ENCODE measurements at places on chromosomes 1 and 21.

- DNase-seq: no peak
Observed at GRCh38 chr1:100882698-100883097, 11.9 kb downstream of the EXTL2 start.

- DNase-seq: no peak
Observed at GRCh38 chr1:39452540-39452939, 38.9 kb upstream of the BMP8A start.

DNA sequence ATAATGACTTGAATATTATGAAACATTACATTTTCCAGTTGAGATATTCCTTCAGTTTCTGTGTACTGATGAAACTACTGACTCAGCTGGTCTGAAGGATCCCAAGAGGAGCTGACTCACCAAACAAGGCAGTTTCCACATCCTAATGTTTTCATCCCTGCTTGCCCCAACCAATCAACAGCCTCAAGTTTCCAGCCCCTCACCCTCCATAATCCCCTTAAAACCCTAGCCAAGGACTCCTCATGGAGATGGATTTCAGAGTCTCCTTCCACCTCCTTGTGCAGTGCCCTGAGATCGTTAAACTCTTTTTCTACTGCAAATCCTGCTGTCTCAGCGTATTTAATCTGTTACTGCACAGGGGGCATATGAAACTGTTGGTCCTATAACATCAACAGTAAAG, 83.1 kb upstream of the HAO2 start:
- DNase-seq: no peak

GRCh38 chr1:72601035-72601674, 318.8 kb upstream of the NEGR1 start:
- no peak for DNase-seq

DNA sequence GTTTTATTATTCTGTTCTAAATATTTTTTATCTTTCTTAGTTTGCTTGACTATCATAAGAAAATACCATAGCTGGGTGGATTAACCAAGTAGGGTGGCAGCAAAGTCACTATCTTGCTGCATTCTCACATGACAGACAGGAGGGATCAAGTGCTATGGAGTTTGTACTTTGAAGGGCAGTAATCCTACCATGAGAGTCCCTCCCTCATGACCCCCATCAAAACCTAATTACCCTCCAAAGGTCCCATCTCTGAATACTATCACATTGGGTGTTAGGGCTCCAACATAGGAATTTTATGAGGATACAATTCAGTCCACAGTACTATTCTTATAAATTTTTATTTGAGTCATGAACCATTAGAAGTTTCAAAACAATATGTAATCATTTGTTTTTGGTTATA, 388.5 kb upstream of the B3GALT2 start:
- no peak for DNase-seq
